ENCODE measurements at places on chromosomes 4 and X.

GRCh38 chr4:158176776-158177175 is 4.0 kb upstream of the GASK1B start:
- H3K27me3 ChIP-seq: peaks cover 19% of the 10 kb centered on the region
- H3K36me3 ChIP-seq: no peaks in the 10 kb centered on the region
- H3K4me3 ChIP-seq: no peak overlapping the region
- no peak overlapping the region for H3K27ac ChIP-seq
- no peak for DNase-seq

GRCh38 chrX:147498796-147499195 is 412.9 kb upstream of the FMR1 start:
- DNase-seq: no peak
- no peaks in the 10 kb centered on the region for H3K27me3 ChIP-seq
- no peaks in the 10 kb centered on the region for H3K36me3 ChIP-seq
- no peak overlapping the region for H3K27ac ChIP-seq
- no peak overlapping the region for H3K4me3 ChIP-seq

GRCh38 chr4:184819786-184820185 is 6.0 kb downstream of the ACSL1 start:
- H3K27me3 ChIP-seq: no peaks in the 10 kb centered on the region
- no peaks in the 10 kb centered on the region for H3K36me3 ChIP-seq
- DNase-seq: no peak

DNA sequence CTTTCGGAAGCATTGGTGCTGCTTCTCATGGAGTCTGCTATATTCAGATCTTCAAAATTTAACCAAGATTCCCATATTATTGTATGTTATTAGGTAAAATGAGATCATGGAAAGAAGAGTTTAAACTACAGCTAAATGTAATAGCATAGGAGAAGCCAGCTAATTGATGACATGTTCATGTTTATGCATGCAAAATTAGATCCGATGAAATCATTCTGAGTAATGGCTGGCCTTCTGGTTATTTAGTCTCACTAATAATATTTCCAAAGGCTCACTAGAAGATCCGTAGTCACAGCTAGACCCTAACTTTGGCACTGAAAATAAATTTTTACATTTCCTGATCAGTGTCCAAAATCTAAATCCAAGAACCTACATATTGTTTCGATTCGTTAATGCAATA is 19.8 kb upstream of the PHKA2 start:
- no peaks in the 10 kb centered on the region for H3K4me1 ChIP-seq
- no peaks in the 10 kb centered on the region for H3K36me3 ChIP-seq
- no peak overlapping the region for H3K27ac ChIP-seq
- no peak overlapping the region for H3K4me3 ChIP-seq

DNA sequence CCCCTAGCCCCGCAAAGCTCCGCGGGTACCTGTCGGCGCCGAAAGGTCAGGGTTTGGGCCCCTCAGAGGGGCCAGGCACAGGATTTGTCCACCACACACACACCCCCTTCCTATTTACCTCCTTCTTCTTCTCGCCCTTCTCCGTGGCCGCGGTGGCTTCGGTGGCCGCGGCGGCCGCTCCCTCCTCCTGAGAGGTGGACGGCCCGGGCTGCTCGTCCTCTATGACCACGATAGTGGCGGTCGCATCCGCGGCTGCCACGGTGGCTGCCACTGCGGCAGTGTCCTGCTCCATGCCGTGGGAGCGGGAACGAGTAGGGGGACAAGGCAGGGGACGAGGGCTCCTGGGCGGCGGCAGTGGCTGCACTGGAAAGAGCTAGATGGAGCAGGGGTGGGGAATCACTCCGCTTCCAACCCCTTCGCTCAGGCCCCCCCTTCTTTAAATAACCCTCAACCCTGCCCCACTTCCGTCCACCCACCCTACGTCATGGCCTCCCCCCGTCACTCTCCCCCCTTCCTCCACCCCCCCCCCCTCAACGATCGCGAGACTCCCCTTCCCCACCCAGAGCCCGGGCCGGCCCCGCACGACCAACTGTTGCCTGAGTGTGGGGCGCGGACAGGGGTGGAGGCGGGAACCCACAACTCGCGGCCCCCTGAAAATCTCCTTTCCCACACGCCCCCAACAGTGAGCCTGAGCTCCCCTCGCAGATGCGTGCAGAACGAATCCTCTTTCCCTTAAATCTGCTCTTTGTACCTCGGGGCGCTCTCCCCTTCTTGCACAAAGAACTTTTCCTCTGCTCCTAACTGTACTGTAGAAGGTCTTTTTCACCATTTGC is at the start of gene SMARCA1:
Gene SMARCA1 (minus strand): TSS at position 412 of the 833 bp plus-strand sequence. CDS start 120 bp downstream, at position 292.
- H3K27me3 ChIP-seq: no peaks in the 10 kb centered on the region
- H3K36me3 ChIP-seq: no peaks in the 10 kb centered on the region
- peak within 1 kb of the TSS; percentile 82 for H3K27ac ChIP-seq
- peak; percentile 61 for DNase-seq
- peak within 1 kb of the TSS; percentile 84 for H3K4me3 ChIP-seq
- H3K4me1 ChIP-seq: peaks cover 4% of the 10 kb centered on the region

- H3K27ac ChIP-seq: no peak overlapping the region
- no peak for DNase-seq
- no peaks in the 10 kb centered on the region for H3K27me3 ChIP-seq
- no peak overlapping the region for H3K4me3 ChIP-seq
Observed at GRCh38 chr4:84855774-84856173, 110.7 kb downstream of the WDFY3 start.

GRCh38 chrX:12234534-12235329 is 96.5 kb downstream of the FRMPD4 start:
- no peaks in the 10 kb centered on the region for H3K4me1 ChIP-seq
- DNase-seq: no peak
- H3K4me3 ChIP-seq: no peak overlapping the region
- H3K27ac ChIP-seq: no peak overlapping the region
- no peaks in the 10 kb centered on the region for H3K36me3 ChIP-seq

DNA sequence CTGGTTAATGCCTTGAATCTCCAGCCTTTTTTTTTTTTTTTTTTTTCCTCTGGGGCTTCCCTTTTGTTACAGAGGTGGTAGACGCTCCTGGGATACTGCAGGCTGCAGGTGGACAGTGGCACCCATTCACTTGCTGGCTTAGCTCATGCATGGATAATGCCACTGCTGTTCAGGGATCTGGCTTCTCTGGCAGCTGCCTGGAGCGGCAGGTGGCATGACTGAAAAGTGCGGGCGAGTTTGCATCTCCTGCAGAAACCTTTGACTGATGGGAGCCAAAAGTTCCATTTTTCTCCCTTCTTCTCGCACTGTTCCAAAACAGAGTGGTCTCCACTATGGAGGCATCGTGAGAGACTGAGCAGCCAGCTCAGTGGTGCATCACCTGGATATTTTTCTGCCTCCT is 5.9 kb upstream of the STIM2 start:
- no peaks in the 10 kb centered on the region for H3K27me3 ChIP-seq
- H3K36me3 ChIP-seq: no peaks in the 10 kb centered on the region
- peak overlapping the region; percentile 47 for H3K27ac ChIP-seq
- DNase-seq: no peak
- H3K4me1 ChIP-seq: peaks cover 15% of the 10 kb centered on the region

GRCh38 chrX:43949669-43950068 is 23.5 kb downstream of the NDP start:
- H3K4me3 ChIP-seq: peak overlapping the region; percentile 56
- H3K4me1 ChIP-seq: peaks cover 4% of the 10 kb centered on the region
- H3K27me3 ChIP-seq: peaks cover 2% of the 10 kb centered on the region
- DNase-seq: peak; percentile 5
- no peaks in the 10 kb centered on the region for H3K36me3 ChIP-seq
